Dermis microvascular lymphatic vessel endothelial cell (primary cell): ENCODE measurements at places on chromosomes 1 and 21.
A peak's percentile ranks its signal among the peaks of the same experiment; 100 is the strongest.

DNA sequence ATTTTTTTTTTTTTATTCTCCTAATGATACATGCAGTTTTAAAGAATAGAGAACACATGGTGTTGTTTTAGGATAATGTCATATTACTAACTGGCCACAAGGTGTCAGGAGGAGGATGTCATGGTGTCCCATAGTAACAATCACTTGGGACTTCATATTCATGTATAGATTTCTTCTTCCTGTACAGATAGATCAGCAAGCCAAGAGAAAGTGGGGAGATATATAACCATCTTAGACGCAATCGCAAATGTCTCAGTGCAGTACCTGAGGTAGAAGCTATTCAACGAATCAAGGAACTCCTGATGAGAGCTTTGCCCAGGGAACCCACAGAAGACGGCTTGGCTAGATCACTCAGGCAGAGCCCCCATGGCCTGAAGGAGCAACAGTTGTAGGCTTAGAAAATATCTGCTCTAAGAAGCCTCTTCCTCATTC, 12.3 kb downstream of the OR2T11 start:
- DNase-seq: peak; percentile 10

GRCh38 chr1:240074908-240075307, 16.8 kb upstream of the FMN2 start:
- no peak for DNase-seq

DNA sequence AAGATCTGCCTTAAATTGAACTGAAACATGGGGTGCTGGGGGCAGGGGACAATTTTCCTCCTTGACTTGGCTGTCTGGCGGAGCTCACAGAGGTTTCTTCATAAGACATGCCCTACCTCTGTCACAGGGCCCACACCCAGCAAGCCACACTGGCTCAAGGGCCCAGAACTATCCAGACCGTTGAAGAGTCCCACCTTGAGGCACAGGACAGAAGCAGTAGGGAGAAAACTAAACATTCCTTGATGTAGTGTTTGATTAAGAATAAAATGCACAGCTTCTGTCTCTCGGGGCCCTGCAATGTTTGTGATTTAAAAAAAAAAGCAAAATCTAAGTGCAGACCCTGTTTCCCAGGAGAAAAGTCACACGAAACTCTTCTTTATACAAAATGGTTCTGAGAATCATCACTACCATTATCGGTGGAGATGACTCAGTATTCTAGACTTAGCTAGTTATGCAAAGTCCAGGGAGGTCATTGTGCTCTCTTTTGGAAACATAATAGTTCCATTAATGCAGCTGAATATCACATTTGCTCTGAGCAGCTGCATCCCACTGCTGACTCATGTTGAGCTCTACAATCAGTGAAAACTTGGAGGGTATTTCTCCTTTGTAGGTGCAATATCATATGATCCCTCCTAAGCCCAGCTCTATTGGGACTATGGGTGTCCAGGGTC, 53.6 kb upstream of the DIRAS3 start:
- no peak for DNase-seq

GRCh38 chr1:238776126-238776525, 610.2 kb upstream of the CHRM3 start:
- DNase-seq: no peak

DNA sequence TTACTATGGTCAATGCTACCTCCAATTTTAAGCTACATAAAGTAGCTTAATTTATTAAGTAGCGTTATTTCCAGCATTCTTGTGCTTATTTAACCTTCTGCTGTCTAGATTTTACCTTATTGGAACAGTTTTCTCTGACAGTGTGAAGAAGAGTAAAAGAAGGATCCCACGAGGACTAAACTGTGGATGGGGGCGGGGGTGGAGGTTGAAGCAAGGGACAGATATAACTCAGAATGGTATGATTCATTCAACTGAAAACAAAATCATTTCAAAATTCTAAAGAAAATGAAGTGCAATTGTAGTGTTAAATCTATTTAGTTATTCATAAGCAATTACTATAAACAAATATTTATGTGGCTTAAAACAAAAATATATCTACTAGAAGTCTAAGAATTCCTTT, 11.5 kb upstream of the VAV3 start:
- DNase-seq: no peak

DNA sequence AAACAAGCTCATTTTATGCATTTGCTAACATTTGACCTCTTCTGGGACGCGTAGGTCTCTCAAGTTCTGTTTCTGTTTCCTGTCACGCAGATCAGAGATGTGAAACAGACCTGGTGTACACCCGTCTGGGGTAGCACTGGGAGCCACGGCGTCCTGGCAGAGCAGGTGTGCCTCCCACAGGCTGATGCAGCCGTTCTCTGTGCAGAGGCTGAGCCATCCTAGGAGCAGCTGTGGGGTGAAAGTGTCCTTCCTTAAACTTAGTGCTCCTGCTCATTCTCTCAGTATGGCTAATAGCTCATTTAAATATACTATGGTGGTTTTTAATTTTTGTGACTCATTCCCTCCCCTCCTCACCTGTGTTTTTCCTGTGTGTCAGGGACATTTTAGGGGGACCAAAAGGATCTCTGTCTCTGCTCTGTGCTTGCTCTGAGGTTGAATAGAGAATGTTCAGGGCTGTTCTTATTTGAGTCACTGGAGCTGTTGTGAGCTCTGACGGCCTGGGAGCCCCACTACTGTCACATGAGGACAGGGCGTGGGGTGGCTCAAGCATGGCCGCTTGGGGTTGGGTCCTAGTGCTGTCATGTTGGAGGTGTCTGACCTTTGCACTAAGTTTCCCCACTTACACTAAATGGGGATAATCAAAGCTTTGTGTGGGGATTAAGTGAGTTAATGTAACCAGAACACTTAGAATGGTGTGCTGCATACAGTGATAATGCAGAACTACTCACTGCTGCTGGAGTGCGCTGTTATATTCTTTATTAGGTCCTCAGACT, 43.0 kb downstream of the GALNT2 start:
- DNase-seq: no peak

DNA sequence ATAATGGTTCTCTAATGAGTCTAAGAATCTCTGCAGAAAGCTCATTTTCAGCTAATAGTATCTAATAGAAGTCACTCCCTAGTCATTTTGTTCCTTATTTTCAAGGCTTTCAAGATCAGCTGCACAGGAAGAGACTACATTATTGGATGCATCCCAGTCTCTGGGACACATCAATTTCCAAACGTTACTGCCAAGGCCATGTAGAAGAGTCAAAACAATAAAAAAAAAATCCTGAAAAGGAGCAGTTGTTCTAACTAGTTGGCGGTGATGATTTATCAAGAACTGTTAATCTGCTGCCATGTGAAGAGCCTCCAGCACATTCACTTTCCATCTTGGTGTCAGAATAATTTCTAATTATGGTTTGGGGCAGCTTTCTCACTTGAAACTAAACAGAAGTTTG, 5.7 kb downstream of the DDAH1 start:
- DNase-seq: no peak

DNA sequence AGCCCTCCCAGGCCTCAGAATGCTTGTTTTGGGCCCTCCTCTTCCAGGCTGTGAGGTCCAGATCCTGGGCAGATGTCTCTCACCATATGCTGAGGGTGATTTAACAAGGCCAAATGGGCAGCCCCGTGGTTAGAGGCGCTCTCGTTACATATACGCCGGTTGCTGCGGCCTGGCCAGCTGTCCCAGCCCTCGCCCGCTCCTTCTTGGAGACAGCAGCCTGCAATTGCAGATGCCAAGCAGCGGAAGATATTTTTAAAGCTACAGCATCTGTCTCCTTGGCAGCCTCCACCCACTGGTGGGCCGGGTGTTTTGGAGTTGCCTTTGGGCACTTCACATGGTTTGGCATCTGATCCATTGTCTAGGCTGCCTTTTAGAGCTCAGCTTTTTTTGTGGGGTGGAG, 178.8 kb upstream of the NFIA start:
- DNase-seq: no peak

GRCh38 chr1:41546833-41547135, 62.3 kb upstream of the EDN2 start:
- DNase-seq: no peak

GRCh38 chr1:92186081-92186480, 31.6 kb upstream of the C1orf146 start:
- no peak for DNase-seq
